Natural killer cell (primary cell): ENCODE measurements at places on chromosomes 7 and 10. TPM values are rescaled to one million over a fixed set of nuclear protein-coding genes. Genes with fewer than 3 reads are reported as not detected.
A peak's percentile ranks its signal among the peaks of the same experiment; 100 is the strongest.

DNA sequence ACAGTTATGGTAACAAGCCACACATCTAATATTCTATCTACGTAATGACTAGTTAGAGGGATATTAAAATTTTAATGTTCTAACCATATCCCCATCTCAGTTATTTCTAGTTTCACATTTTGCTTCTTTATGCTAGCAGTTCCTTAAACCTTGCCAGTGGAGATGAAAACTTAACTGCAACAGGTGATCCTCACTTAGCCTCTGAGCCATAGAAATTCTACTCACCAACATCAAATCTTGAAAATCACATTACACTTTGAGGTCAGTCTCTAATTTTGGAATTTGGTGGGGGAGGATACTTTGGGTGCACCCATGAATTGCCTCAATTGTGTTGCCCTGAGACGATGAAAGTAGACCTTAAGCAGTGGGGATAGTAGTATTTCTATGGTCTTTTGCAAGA, 256.4 kb downstream of the GATA3 start:
- DNase-seq, result no peak
- no peaks in the 10 kb centered on the region for H3K27me3 ChIP-seq
- no peak overlapping the region for H3K27ac ChIP-seq
- no peaks in the 10 kb centered on the region for H3K36me3 ChIP-seq

DNA sequence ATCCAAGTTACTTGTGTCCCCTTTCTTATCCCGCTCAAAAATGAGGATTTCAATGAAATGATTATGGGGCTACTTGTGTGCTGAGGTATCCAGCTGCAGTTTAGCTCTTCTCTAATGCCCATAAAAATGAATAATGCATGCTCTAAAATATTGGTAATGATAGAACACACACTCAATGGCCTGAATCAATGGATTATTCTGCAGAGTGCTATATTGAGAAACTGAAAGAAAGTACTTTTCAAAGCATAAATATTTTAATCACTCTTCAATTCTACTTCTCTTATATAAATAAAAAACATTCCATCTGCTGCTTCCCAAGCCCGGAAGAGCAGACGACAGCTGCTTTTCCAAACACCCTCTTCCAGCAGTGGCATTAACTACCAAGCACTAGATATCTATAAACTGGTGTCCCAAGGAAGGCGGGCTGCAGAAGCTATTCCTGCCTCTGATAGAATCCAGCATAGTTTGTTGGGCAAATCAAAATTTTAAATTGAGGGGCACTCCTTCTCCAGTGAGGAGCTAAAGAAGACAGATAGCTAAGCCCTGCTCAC, 284.9 kb upstream of the AOAH start:
- no peaks in the 10 kb centered on the region for H3K27me3 ChIP-seq
- no peak for DNase-seq
- H3K27ac ChIP-seq, result no peak overlapping the region
- H3K4me1 ChIP-seq, result no peaks in the 10 kb centered on the region
- H3K4me3 ChIP-seq, result no peak overlapping the region
- peaks cover 31% of the 10 kb centered on the region for H3K36me3 ChIP-seq

- H3K27ac ChIP-seq, result no peak overlapping the region
- H3K27me3 ChIP-seq, result no peaks in the 10 kb centered on the region
- DNase-seq, result no peak
- no peak overlapping the region for H3K4me3 ChIP-seq
- H3K4me1 ChIP-seq, result peaks cover 28% of the 10 kb centered on the region
- H3K36me3 ChIP-seq, result no peaks in the 10 kb centered on the region
Observed at GRCh38 chr7:155295511-155295910, 2.2 kb upstream of the INSIG1 start.

DNA sequence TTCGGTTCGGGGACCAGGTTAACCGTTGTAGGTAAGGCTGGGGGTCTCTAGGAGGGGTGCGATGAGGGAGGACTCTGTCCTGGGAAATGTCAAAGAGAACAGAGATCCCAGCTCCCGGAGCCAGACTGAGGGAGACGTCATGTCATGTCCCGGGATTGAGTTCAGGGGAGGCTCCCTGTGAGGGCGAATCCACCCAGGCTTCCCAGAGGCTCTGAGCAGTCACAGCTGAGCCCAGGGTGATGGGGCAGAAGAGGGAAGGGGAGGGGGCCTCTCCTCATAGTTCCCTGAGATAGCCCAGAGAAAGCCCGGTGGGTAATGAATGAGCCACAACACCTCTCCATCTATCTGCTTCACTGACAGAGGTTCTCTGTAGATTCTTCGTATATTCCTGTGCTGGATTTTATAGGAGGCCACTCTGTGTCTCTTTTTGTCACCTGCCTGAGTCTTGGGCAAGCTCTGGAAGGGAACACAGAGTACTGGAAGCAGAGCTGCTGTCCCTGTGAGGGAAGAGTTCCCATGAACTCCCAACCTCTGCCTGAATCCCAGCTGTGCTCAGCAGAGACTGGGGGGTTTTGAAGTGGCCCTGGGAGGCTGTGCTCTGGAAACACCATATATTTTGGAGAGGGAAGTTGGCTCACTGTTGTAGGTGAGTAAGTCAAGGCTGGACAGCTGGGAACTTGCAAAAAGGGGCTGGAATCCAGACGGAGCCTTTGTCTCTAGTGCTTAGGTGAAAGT, 16.4 kb downstream of the PRSS2 start:
- H3K4me3 ChIP-seq, result peak overlapping the region; percentile 63
- peak overlapping the region; percentile 99 for H3K27ac ChIP-seq
- peak; percentile 6 for DNase-seq
- H3K27me3 ChIP-seq, result no peaks in the 10 kb centered on the region
- peaks cover 10% of the 10 kb centered on the region for H3K36me3 ChIP-seq

MACROH2A2 gene
- total RNA-seq, result 1.1 TPM

GRCh38 chr10:32111585-32111984, 55.4 kb upstream of the KIF5B start:
- no peak overlapping the region for H3K4me3 ChIP-seq
- H3K27me3 ChIP-seq, result no peaks in the 10 kb centered on the region
- DNase-seq, result no peak
- no peak overlapping the region for H3K27ac ChIP-seq

HTRA1 gene
- not detected for total RNA-seq

SYCE1 gene
- total RNA-seq, result not detected
